ENCODE measurements at places on chromosomes 2 and 18.

DNA sequence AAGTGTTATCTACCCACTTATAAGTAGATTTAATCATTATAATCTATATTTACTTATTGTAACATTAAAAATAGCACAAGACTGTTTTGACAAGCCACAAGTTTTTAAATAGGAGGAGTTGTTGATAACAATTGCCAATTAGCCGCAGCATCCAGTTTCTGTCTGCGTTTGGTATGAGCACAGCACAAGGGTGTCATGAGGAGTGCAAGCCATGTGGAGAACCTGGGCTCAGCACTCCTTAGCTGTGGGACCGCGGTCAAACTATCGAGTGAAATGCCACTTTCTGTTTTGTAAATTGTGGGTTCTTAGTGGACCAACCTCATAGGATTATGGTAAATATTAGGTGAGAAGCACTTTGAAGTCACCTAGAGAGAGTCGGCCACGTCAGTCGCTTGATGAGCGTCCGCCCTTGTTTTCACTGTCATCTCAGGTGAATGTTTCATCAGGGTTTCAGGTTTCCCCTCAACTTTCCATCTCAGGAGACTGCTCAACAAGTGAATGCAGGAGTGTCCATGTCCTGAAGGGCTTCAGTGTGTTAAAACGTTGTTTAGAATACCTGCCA lies 294.5 kb downstream of the ZNF407 start:
- DNase-seq = no peak

- no peak for DNase-seq
Measured at GRCh38 chr18:35110554-35111485, 69.6 kb downstream of the MAPRE2 start.

GRCh38 chr2:32752952-32753351 lies 125.1 kb downstream of the TTC27 start:
- no peak for DNase-seq

- DNase-seq = no peak
Measured at GRCh38 chr2:156116113-156116512, 216.4 kb downstream of the NR4A2 start.

DNA sequence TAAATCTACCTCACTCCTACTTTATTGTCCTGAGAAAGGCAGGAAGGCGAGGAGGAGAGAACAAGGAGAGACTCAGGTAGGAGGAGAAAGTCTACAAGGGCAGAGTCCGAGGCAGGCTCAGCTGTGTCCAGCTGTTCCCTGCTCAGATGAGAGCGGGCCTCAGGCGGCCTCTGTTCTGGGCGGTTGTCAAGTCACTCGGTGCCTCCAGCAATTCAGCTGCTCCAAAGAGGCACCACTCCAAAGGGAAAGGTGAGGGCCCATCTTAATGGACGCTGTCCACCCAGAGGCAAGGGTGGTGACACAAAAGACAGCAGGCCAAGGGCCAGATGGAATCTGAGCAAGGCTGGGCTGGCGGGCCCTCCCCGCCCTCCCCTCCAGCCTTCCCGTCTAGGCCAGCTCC lies 101.4 kb upstream of the EPAS1 start:
- no peak for DNase-seq
